ENCODE measurements at places on chromosomes 7 and 10. TPM values are rescaled to one million over a fixed set of nuclear protein-coding genes. Genes with fewer than 3 reads are reported as not detected.

DNA sequence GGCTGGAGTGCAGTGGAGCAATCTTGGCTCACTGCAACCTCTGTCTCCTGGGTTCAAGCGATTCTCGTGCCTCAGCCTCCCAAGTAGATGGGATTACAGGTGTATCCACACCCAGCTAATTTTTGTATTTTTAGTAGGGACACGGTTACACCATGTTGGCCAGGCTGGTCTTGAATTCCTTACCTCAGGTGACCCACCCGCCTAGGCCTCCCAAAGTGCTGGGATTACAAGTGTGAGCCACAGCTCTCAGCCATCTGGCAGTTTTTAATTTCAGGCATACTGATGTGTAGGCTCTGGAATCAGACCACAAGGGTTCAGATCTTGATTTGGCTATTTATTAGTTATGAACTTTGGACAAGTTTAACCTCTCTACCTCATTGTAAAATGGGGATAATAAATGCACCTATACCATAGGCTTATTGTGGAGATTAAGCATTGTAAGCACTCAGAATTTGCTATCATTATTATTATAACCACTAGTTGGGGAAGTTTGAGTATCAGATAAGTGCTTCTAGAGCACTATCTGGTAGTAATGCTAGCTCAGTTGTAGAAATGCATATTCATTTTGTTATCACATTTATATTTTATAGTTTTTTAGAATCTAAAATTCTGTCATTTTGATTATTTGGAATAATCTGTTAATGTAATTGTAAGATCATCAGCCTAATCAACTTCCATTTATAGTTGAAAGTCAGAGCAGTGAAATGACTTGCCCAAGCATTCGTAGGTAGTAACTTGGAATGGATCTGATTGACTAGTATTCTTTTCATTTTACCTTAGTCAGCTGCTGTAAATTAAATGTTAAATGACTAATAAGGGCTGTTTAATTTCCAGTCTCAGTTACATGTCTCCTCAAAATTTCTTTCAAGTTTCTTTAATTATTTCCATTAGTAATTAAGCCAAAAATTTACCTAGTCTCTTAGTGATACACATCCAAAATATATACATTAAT lies 22.5 kb downstream of the KMT2E start:
- DNase-seq, result no peak

- no peak for DNase-seq
Measured at GRCh38 chr7:142334236-142334635, 76.4 kb upstream of the PRSS58 start.

The GPR141 gene
- total RNA-seq, result not detected

GRCh38 chr10:113991091-113991860 lies 52.4 kb upstream of the ADRB1 start:
- DNase-seq, result peak; percentile 74

DNA sequence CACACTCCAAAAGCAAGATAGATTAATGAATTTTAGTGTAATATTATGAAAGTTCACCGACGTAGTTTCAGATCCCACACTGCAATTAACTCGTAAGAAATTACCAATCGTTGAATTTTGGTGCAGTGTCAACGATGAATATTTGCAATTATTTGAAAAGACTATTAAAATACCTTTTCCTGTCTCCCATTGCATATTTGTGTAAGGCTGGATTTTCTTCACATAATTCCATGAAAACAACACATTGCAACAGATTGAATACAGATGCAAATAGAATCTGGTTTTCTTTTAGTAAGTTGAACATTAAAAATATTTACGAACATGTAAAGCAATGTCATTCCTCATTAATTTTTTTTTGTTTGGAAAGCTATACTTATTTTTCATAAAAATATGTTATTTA lies 50.9 kb downstream of the DNMBP start:
- DNase-seq, result no peak

DNA sequence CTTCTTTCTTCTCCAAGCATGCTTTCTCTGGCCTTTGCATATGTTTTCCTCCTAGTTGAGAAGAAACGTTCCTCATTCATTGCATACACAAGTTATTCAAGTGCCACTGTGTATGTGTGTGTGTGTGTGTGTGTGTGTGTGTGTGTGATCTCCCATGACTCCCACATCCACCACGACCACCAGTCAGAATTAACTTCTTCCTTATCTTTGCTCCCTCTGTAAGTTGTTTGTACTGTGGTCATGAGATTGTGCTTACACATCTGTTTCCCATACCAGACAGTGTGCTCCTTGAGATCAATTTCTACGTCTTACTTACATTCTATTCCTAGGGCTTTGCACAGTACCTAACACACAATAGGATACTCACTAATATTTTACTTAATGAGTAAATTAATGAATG lies 22.4 kb upstream of the FAM13C start:
- no peak for DNase-seq

The ZNF22 gene
- 20.9 TPM for total RNA-seq

DNA sequence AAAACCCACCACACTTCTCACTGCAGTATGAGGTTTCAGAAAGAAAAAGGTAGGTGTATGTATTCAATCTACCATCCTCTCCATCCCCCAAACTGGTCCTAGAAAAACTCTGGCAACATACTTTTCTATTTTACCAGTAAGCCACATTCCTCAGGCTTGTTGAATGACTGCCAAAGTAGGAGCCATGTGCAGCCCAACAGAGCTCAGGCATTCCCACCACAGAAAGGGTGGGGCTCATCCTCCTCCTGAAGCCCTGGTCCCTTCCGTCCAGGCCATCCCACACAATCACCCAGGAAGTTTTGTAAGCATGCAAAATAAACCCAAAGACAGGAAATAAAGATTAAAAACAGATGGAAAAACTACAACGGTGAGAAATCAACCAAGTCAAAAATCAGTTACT lies 57.2 kb downstream of the MAD1L1 start:
- no peak for DNase-seq

- DNase-seq, result no peak
Measured at GRCh38 chr10:69180525-69181204, 631 bp downstream of the SUPV3L1 start.

- no peak for DNase-seq
Measured at GRCh38 chr10:60643874-60644273, 134.4 kb upstream of the CDK1 start.

The LEP gene
- total RNA-seq, result not detected

GRCh38 chr10:45461034-45461433 lies 87.0 kb downstream of the ALOX5 start:
- no peak for DNase-seq

DNA sequence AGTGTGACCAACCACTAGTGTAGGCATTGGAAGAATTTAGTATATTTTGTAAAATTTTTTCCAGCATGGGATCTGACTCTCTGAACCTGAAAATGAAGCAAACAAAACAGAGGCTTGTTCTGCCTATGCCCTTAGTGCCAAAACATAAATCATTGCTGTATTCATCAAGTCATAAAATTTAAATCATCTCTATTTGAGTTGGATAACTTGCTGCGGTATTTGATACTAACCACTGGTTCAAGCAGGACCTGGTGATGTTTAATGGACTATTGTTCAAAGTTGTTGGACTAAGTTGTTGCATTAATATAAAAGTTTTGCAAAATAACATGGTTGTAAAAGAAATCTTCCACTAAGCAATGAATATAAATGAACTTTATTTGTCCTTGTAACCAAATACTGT lies 19.8 kb upstream of the RPA3 start:
- no peak for DNase-seq

GRCh38 chr10:69835233-69835632 lies 33.5 kb downstream of the COL13A1 start:
- no peak for DNase-seq

DNA sequence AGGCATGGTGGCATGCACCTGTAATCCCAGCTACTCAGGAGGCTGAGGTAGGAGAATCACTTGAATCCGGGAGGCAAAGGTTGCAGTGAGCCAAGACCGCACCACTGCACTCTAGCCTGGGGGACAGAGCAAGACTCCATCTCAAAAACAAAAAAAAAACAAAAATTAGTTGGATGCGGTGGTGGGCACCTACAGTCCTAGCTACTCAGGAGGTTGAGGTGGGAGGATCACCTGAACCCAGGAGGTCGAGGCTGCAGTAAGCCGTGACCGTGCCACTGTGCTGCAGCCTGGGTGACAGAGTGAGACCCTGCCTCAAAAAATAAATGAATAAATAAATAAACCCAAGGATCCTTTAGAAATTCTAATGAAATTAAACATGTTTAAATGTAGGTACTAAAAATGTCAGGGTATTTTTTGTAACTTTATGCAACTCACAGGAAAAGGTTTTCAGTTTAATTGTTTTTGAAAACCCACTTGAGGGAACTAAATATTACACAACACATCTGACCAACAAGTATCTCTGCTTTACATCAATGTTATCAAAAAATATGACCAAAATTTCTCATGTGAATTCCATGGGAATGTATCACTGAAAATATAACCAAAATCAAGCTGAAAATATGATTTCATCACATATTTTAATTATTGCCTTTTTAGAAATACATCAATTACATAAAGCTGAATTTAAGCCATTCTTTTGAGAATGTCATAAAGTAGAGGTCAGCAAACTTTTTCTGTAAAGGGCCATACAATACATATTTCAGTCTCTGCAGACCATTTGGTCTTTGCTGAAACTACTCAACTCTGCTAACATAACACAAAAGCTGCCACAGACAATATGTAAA lies 23.9 kb downstream of the UPF2 start:
- no peak for DNase-seq

GRCh38 chr7:77862691-77863090 lies 64.1 kb downstream of the PHTF2 start:
- no peak for DNase-seq

DNA sequence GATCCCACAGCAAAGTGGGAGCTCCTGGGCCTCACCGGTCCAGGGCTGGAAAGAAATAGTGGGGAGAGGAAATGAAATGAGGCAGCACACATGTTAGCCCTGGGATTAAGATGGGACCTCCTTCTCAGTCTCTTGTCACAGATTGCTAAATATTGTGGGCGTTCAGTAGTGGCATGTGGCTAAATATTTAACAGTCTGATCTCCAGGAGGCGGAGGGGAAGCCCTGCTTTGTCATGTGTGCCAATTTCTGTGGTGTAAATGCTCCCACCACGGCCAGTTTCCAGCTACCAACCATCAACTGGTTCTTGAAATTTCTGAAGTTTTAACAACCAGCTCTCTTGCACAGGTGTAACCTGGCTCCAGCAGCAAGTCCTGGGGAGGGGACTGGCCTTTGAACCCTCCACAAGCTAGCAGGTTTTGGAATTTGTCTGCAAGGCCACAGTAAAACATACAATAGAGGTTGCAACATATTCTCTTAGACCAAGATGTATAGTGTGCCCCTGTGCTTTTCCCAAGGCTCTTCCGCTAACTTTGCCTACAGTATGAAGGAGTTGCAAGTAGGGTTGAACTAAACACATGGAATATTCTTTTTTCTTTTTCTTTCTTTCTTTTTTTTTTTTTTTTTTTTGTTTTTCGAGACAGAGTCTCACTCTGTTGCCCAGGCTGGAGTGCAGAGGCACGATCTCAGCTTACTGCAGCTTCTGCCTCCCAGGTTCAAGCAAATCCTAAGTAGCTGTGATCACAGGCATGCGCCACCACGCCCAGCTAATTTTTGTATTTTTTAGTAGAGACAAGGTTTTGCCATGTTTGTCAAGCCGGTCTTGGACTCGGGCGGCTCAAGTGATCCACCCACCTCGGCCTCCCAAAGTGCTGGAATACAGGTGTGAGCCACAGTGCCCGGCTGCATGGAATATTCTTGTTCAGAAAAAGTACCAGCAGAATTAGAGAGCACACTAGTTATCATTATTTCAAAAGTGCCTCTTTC lies 103.1 kb upstream of the PCBD1 start:
- DNase-seq, result no peak

- DNase-seq, result no peak
Measured at GRCh38 chr10:113540845-113541548, 11.9 kb upstream of the HABP2 start.

The PTPRZ1 gene
- total RNA-seq, result not detected

- peak; percentile 47 for DNase-seq
Measured at GRCh38 chr10:128268015-128268722, 141.9 kb upstream of the MKI67 start.

The TEX36 gene
- not detected for total RNA-seq

- no peak for DNase-seq
Measured at GRCh38 chr10:132477398-132478340, 59.9 kb upstream of the INPP5A start.

GRCh38 chr7:17844514-17845196 lies 95.6 kb downstream of the SNX13 start:
- DNase-seq, result no peak

DNA sequence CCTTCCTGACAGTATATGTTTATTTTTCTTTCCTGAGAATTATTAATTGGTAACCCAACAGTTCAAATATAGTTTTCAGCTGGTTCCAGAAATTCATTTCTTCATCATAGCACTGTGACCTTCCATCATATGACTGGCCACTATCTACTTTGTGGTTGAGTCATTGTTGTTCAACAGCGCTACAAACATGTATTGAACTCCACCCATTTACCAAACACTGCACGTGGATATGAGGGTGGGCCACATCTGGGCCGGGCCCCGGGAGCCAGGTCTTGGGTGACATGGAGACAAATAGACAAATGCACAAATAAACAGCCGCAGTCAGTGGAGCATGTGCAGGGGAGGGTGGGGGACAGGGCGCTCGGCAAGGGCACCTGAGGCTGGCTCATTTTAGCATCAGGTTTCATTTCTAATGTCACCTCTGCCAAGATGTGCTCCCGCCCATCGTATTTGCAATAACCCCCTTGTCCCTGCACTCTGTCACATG lies 24.0 kb upstream of the EEPD1 start:
- DNase-seq, result no peak

- DNase-seq, result no peak
Measured at GRCh38 chr7:28937619-28938018, 20.5 kb downstream of the TRIL start.

GRCh38 chr7:42869131-42870020 lies 42.5 kb downstream of the C7orf25 start:
- no peak for DNase-seq

- DNase-seq, result no peak
Measured at GRCh38 chr10:81031774-81032173, 494.1 kb downstream of the SH2D4B start.

All from activated naive CD4-positive, alpha-beta T cell treated with anti-CD3 and anti-CD28 coated beads, Interleukin-2, amount 50 U/mL, for 72 hours (primary cell).